Fibroblast of the aortic adventitia (primary cell): ENCODE measurements at places on chromosomes 5 and 9. TPM values are rescaled to one million over a fixed set of nuclear protein-coding genes. Genes with fewer than 3 reads are reported as not detected.

ASS1 gene
- total RNA-seq, result 73.1 and 123 TPM in 2 replicates

MRPS30 gene
- total RNA-seq, result 78.6 and 78.9 TPM in 2 replicates

PSAT1 gene
- 32.0 and 308 TPM in 2 replicates for total RNA-seq

ADGRV1 gene
- 0.18 and 0.25 TPM in 2 replicates for total RNA-seq

TUSC1 gene
- total RNA-seq, result 10.5 and 11.3 TPM in 2 replicates

SPINK7 gene
- 0.41 TPM in 1 of 2 replicates, not detected in the other for total RNA-seq

LVRN gene
- 0.90 TPM in 1 of 2 replicates, not detected in the other for total RNA-seq

DNA sequence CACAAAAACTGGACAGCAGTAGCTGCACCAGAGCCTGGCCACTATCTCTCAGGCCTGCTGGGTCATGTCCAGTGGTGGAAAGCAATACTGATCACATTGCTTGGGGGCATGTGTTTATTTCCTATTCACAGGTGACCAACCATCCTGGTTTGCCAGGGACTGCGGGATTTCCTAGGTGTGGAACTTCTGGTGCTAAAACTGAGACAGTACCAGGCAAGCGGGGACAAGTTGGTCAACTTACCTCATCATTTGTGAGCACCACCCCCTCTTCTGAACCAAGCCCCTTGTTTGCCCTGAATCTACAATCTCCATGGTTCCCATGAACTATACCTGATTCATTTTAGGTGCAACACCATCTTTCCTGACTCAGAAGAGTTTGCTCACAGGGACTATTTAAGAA is 81.3 kb downstream of the TNC start:
- DNase-seq, result no peak

DNA sequence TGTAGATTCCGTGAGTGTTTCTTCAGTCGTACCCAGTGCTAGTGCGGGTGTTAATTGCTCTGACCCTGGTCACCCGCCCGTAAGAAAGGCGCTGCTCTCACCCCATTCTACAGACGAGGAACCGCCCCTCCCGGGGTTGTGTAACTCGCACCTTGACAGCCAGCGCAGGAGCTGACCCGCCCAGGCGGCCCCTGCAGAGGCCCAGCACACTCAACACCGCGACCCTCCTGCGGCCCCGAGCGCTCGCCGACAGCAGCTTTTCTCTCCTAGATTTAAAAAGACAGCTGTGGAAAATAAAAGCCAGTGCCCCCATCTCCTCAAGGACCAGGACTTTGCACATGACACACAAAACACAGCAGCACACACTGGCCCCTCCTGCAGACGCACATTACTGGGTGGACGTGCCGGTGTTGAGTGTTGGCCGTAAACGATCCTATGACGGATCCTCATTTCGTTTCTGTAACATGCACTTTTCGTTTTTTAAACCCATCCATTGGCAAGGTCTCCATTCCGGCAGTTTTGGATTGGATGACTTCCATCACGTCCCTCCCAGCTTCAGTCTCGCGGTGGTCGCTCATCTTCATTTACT is 22.9 kb downstream of the OR2V2 start:
- DNase-seq, result no peak

DNA sequence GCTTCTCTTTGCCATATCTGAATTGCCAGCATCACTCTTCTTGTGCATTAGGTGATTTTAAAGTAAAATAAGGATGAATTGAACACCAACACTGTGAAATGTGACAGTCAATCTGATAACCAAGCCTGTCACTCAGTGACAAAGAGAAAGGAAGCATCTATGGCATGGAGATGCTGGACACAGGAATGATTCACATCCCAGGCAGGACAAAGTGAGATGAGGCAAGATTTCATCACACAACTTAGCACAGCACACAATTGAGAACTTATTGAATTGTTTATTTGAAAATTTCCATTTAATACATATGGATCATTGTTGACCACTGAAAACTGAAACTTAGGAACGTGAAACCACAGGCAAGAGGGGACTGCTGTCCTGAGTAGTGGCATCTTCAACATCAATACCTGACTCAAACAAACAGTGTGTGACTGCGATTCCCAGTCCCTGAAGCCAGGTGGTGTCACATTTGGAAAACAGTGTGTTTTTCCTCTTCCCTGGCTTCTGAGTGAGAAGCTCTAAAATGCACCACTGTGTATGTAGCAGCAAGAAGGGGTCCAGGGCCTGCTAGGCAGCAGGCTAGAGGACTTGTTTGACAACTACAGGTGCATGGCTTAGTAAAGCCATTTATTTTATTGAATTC is 10.7 kb downstream of the GAPT start:
- no peak for DNase-seq

DNA sequence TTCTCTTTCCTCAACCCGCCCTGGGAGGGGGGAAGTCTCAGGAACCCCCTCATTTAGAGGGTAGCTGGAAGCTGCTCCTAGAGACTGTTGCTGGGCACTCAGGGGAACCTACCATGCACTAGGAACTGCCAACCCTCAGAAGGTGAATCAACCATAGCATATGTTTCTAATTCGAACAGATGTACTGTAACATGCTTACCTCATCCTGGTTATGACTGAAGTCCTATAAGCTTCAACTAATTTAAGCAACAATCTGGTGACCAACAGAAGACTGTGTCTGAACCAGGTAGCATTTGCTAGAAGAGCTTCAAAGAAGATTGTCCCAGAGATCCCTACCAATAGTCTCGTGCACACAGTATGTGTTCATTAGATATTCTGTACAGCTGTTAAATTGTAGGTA is 5.7 kb upstream of the PRDM6 start:
- peak; percentile 31 for DNase-seq

WNK2 gene
- not detected in 2 replicates for total RNA-seq

GABRA1 gene
- total RNA-seq, result not detected in 2 replicates

SHC3 gene
- 26.5 and 28.0 TPM in 2 replicates for total RNA-seq

GRCh38 chr9:115202960-115203751 is 85.2 kb upstream of the TNC start:
- peak; percentile 76 for DNase-seq

DNA sequence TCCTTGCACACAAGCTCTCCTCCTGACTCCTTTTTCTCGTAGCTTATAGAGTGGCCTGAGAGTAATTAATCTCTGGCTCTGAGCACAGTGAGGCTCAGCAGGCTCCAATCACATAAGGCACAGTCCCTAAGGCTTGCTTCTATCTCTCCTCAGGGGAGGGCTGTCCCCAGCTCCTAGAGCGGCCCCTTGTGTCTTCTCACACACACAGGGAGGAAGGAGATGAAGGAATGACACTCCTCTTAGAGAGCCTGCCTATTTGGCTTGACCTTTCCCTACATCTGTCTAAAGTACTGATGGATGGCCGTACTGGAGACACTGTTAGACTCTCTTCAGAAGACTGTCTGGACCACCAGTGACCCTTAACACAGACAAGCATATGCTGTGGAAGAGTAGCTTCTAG is 12.9 kb downstream of the TAS2R1 start:
- DNase-seq, result no peak

GRCh38 chr5:178434851-178435250 is 155.3 kb downstream of the COL23A1 start:
- no peak for DNase-seq

PCDHA7 gene
- total RNA-seq, result 0.18 and 0.41 TPM in 2 replicates

SLC34A3 gene
- not detected in 2 replicates for total RNA-seq

GRCh38 chr9:95522871-95523370 is 6.2 kb upstream of the PTCH1 start:
- DNase-seq, result no peak

GRCh38 chr9:22214497-22215031 is 205.5 kb upstream of the CDKN2B start:
- DNase-seq, result no peak

DNA sequence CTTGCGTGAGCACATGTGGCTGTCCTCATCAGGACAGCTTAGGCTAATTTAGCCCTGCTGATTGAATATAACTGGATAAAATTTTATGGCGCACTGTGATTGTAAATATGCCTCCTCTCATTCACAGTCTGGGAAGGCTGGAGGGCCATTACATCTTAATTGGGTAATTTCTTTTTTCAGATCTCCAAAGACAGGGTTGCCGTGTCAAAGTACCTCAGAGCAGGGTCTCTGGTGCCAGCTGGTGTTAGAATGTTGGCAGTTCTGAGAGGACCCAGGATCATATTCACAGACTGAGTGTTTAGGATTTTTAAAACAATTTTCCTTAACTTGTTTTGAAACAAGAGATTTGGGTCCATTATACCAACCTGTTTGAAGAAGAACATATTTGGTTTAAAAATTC is 455.7 kb upstream of the TLE4 start:
- DNase-seq, result no peak

LEAP2 gene
- 0.18 and 0.74 TPM in 2 replicates for total RNA-seq

EGFLAM gene
- 0.08 and 16.2 TPM in 2 replicates for total RNA-seq

DNA sequence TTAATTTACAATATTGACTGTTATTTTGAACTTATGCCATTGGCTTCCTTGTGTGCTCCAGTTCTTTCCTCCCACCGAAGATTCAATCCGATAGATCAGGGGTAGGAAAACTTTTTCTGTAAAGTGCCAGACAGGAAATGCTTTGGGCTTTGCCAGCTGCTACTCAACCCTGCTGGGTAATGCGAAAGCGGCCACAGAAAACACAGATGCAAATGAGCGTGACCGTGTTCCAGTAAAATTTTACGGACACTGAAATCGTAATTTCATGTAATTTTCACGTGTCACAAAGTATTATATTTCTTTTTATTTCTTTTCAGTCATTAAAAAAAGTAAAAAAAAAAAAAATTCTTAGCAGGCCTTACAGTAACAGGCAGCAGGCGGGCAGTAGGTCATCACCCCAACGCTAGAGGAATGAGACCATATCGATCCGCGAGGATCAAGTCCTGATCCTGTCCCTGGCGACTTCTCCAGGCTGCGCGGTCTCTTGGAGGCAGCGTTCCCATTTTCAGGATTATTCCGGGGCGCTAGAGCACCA is 599 bp downstream of the NMRK1 start:
- peak; percentile 62 for DNase-seq

TAF1L gene
- not detected in 2 replicates for total RNA-seq

DNA sequence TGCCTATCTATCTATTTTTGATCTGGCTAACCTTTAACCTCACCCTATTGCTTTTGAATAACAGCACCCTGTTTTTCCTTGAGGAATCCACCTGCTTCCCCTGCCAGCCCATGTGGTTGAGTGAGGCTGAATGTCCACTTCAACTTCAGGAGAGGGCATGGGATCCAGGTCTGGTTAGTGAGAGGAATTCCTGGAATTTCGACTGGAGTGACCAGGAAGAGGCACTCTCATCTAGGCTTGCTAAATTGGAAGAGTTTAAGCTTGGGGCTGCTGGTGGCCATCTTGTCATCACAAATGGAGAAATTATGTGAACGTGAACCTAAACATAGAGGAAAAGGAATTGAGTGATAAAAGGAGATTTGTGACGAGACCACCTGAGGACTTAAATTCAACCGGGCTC is 322.1 kb downstream of the OSTF1 start:
- no peak for DNase-seq

DNA sequence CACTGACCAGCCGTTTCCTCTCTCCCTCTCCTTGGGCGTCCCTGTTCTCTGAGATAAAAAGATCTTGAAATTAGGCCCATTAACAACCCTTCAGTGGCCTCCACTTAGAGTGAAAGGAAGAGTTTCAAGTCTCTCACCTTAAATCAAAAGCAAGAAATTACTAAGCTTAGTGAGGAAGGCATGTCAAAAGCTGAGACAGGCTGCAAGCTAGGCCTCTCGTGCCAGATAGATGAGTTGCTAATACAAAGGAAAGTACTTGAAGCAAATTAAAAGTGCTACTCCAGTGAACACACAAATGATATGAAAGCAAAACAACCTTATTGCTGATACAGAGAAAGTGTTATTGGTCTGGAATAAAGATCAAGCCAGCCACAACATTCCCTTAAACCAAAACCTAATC is 331.3 kb upstream of the SEMA6A start:
- no peak for DNase-seq

SLC6A18 gene
- not detected in 2 replicates for total RNA-seq

TERT gene
- total RNA-seq, result not detected in 2 replicates

DDX4 gene
- not detected in 2 replicates for total RNA-seq

GRCh38 chr5:6456766-6457370 is 8.2 kb downstream of the UBE2QL1 start:
- DNase-seq, result no peak

DNA sequence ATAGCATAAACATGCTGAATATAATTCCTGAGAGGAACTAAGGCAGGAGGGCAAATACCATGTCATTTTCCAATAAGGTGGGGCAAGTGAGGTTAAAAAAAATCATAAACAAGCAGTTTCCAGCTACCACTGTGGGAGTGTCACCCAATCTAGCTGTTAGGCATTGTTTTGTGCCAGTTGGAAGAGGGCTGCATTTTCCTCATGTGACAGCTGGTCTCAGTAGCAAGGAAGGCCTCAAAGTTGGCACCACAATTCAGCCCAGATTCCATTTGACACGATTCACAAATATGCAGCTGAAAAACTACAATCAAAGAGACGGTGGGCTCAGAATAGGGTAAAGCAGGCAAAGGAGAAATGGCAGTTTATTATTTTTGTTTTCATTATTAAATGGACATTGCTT is 636.1 kb downstream of the KIF4B start:
- no peak for DNase-seq

CORO2A gene
- total RNA-seq, result 0.36 and 0.57 TPM in 2 replicates

- DNase-seq, result peak; percentile 37
Observed at GRCh38 chr5:83914662-83915418, 194.2 kb upstream of the HAPLN1 start.

PROB1 gene
- total RNA-seq, result 0.99 and 1.8 TPM in 2 replicates

- no peak for DNase-seq
Observed at GRCh38 chr5:87103616-87104287, 163.9 kb upstream of the RASA1 start.

GRCh38 chr9:2722715-2723114 is 5.4 kb downstream of the KCNV2 start:
- peak; percentile 46 for DNase-seq

ST8SIA4 gene
- 0.25 and 0.54 TPM in 2 replicates for total RNA-seq

PKD2L2 gene
- total RNA-seq, result not detected in 2 replicates

TTLL11 gene
- 4.8 and 7.3 TPM in 2 replicates for total RNA-seq

DNA sequence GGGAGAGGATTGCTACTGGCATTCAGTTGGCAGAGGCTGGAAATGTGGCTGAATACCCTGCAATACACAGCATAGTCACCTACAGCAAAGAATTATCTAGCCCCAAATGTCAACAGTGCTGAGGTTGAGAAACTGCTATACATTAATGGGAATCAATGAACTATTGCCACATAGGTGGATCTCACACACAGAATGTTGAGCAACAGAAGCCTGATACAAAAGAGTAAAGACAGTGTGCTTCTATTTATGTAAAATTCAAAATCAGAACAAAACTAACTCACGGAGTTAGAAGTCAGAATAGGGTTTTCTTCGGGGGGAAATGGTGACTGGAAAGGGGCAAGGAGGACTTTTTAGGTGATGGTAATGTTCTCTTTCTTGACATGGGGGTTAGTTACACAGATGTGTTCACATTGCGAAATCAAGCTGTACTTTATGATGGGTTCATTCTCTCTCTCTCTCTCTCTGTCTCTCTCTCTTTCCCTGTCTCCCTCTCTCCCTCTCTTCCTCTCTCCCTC is 45.7 kb upstream of the PANK3 start:
- no peak for DNase-seq

- peak; percentile 100 for DNase-seq
Observed at GRCh38 chr9:112041536-112042243, 133.4 kb downstream of the SUSD1 start.
